MCF 10A (cell line): ENCODE measurements at places on chromosomes 5 and 9. TPM values are rescaled to one million over a fixed set of nuclear protein-coding genes. Genes with fewer than 3 reads are reported as not detected.

DNA sequence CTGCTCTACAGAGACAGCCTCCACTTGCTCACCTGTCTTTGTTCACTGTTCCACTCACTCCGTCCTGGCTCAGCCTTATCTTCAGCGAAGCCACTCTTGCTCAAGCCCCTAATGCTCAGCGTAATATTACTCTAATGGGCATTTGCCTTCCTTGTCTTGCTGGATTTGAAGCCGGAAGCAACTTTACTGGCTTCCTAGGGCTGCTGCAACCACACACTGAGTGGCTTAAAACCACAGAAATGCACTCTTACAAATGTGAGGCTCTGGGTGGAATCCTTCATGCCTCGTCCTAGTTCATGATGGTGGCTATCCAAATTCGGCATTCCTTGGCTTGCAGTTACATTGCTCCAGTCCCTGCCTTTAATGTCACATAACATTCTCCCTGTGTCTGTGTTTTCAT lies 85.5 kb upstream of the MARCHF11 start:
- H3K4me1 ChIP-seq, result peaks cover 7% of the 10 kb centered on the region
- H3K27me3 ChIP-seq, result peaks cover 42% of the 10 kb centered on the region
- H3K4me3 ChIP-seq, result no peak overlapping the region
- H3K27ac ChIP-seq, result no peak overlapping the region

DNA sequence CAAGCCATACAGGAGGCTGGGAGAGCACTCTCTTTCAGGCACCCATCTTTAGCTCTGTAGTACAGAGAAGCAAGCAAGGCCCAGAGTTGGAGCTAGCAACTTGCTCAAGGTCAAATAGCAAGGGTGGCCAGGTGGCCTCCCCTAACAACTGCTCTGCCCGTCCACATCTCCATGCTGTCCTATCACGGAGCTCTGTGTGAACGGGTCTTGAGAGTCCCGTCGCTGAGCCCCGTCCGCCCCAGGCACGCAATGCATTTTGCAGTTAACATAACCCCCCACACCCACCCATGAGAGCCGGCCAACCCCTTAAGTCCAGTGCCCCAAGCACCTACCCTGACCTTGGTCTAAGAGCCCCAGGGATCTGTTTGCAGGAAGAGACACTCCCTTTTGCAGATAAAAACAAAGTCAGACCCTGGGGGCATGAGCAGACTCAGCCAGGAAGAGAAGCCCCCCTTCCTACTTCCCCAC lies 1.5 kb downstream of the RNF44 start:
- no peak for DNase-seq
- H3K27ac ChIP-seq, result peak overlapping the region; percentile 98
- H3K4me1 ChIP-seq, result peaks cover 37% of the 10 kb centered on the region
- H3K27me3 ChIP-seq, result no peaks in the 10 kb centered on the region
- H3K36me3 ChIP-seq, result peaks cover 44% of the 10 kb centered on the region

GRCh38 chr9:126327714-126328185 lies 1.1 kb downstream of the MVB12B start:
- no peaks in the 10 kb centered on the region for H3K27me3 ChIP-seq
- H3K4me1 ChIP-seq, result peaks cover 6% of the 10 kb centered on the region
- no peak for DNase-seq
- peak overlapping the region; percentile 66 for H3K4me3 ChIP-seq

DNA sequence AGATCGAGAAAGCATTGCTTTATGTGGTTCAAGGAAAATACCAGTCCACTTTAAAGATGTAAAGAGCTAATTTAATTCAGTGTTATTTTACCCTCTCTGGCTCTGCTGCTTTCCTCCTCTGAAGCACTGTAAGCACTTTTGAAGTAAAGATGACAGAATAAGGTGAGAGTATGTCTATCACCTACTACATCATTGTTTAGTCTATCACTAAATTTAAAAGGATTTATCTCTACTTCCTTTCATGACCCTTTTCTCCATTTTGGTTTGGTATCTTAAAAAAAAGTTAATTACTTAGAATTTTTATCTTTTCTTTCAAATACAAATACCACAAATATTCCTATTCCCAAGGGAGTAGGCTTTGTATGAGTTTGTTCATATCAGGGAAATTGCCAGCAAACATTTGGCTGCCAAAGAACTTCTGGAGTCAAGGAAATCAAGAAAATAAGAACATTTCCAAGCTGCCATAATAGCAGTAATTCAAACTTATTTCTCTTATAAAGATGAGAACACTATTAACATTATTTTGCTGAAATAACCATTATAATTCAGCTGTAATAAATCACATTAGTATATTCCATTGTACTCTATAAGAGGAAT lies 77.8 kb downstream of the SLC38A9 start:
- no peaks in the 10 kb centered on the region for H3K27me3 ChIP-seq
- peaks cover 24% of the 10 kb centered on the region for H3K4me1 ChIP-seq
- no peak overlapping the region for H3K27ac ChIP-seq
- no peak for DNase-seq
- H3K36me3 ChIP-seq, result peaks cover 19% of the 10 kb centered on the region

- peaks cover 30% of the 10 kb centered on the region for H3K4me1 ChIP-seq
- H3K27ac ChIP-seq, result no peak overlapping the region
- no peaks in the 10 kb centered on the region for H3K27me3 ChIP-seq
Observed at GRCh38 chr5:174834081-174834480, 109.7 kb downstream of the MSX2 start.

GRCh38 chr5:14382640-14383039 lies 199.0 kb upstream of the OTULINL start:
- H3K27ac ChIP-seq, result no peak overlapping the region
- peaks cover 91% of the 10 kb centered on the region for H3K36me3 ChIP-seq
- no peak for DNase-seq
- H3K27me3 ChIP-seq, result no peaks in the 10 kb centered on the region
- H3K4me3 ChIP-seq, result no peak overlapping the region
- no peaks in the 10 kb centered on the region for H3K4me1 ChIP-seq

DNA sequence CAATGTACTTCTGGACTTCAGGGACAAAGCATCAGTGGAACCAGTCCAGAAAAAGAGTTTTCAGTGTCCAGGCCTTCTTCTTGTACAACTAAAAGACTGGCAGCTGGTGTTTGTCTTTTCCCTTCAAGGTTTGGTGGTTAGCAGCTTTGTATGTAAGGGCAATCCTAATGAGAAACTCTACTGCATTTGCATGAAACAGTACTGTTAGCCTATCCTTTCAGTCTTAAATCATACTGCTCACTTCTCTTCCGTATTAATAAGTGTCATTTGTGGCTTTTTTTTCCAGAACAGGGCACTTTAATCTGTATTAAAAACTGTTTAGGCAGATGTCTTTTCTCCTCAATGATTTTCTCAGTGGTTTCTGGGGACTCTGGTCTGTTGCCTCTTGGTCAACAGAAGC lies 48.9 kb downstream of the FAM174A start:
- no peak for DNase-seq
- H3K36me3 ChIP-seq, result peaks cover 6% of the 10 kb centered on the region
- no peaks in the 10 kb centered on the region for H3K4me1 ChIP-seq
- H3K27me3 ChIP-seq, result no peaks in the 10 kb centered on the region

DNA sequence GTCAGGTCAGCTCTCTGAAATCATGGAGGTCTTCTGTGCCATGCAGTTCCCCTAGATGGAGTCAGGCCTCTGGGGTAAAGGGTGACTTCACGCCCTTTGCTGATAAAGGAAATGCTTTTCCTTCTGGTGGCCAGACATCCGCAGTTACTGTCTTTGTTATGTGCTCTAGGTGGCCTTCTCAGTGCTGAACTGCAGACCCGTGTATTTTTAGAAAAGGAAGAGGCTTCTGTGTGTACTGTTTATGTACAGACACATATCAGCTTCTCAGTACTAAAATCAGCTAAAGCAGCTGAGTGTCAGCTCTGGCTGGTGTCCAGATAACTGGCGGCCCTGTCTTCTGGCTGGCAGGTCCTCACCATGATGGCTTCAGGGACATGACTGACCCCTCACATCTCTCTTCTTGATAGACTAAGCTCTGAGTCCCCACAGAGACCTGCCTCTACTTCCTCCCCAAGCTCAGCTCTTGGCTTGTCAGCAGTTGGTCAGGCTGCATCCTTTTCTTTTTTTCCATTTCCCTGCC lies 75.3 kb downstream of the ARHGAP26 start:
- peaks cover 6% of the 10 kb centered on the region for H3K36me3 ChIP-seq
- peaks cover 5% of the 10 kb centered on the region for H3K4me1 ChIP-seq

DNA sequence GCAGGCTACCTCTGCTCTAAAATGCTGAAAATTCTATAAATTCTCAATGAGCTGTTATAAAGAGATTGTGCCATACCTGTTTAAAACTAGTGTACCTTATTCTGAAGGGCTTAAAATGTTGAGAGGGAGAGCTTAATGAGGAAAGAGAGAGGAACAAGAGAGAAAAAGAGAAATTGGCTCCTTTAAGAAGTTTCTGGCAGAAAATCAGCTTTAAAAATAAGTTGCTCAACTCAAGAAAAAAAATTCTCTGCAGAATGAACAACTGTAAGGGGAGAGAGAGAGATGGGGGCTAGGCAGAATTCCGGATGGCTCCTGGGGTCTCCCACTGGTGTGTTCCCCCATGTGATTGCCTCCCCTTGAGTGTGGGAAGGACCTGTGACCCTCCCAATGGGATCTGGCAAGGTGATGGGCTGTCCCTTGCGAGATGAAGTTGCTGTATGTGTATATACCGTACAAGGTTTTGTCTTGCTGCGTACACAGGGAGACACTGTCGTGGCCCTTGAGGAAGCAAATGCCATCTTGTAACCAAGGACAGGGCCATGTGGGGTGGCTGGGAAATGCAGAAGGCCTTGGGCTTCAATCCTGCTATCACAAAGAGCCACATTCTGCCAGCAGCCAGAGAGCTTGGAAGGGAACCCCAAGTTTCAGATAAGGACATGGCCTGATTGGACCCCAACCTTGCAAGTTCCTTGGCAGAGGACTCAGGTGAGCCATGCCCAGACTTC lies 64.3 kb upstream of the S1PR3 start:
- H3K4me3 ChIP-seq, result no peak overlapping the region
- no peaks in the 10 kb centered on the region for H3K4me1 ChIP-seq
- no peaks in the 10 kb centered on the region for H3K27me3 ChIP-seq
- H3K27ac ChIP-seq, result no peak overlapping the region
- H3K36me3 ChIP-seq, result no peaks in the 10 kb centered on the region

DNA sequence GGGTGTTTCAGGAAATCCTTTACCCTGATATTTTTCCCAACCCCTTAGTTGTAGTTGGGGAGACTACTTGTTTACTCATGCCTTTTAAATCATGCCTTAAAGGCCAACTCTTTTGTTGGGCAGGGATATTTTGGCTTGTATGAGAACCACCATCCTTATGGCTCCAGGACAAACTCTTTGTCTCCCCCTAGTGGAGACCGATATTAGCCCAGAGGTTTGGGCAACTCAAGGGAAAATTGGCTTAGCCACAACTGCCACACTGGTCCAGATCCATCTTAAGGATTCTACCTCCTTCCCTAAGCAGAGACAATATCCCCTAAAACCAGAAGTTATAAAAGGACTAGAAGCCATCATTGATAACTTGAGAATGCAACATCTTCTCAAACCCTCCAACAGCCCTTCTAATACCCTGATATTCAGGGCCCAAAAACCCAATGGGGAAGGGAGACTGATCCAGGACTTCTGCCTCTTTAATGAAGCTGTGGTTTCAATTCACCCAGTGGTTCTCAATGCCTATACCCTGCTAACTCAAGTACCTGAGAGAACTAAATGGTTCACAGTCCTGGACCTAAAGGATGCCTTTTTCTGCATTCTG lies 100.9 kb upstream of the HCN1 start:
- no peak overlapping the region for H3K4me3 ChIP-seq
- no peak for DNase-seq
- no peaks in the 10 kb centered on the region for H3K36me3 ChIP-seq
- H3K4me1 ChIP-seq, result no peaks in the 10 kb centered on the region

Gene DCAF12
- total RNA-seq, result 39.8 and 44.2 TPM in 2 replicates

Gene ST6GALNAC4
- total RNA-seq, result 36.3 and 39.5 TPM in 2 replicates

Gene PIP5K1B
- 0.16 TPM in 1 of 2 replicates, not detected in the other for total RNA-seq

Gene SPINK6
- total RNA-seq, result 0.56 and 1.9 TPM in 2 replicates

Gene MYOZ3
- total RNA-seq, result not detected in 2 replicates
